Ovary (tissue), 10 donors: ENCODE measurements at places on chromosomes 1 and 21. TPM values are rescaled to one million over a fixed set of nuclear protein-coding genes. Genes with fewer than 3 reads are reported as not detected.

Gene FNDC5
- total RNA-seq, result 12.1 TPM

Gene RHD
- total RNA-seq, result not detected

Gene CATSPERE
- 2.1 TPM for total RNA-seq

Gene TMCC2
- 7.8 TPM for total RNA-seq

Gene SUSD4
- 36.6 TPM for total RNA-seq

Gene RGS8
- total RNA-seq, result 0.12 TPM

Gene GSTM5
- total RNA-seq, result 166 TPM

Gene RXFP4
- not detected for total RNA-seq

Gene PIK3R3
- 3.6 TPM for total RNA-seq

Gene SNRPE
- total RNA-seq, result 127 TPM
